A549 treated with ZK216348 at 1 μM for 4 hours (cell line): ENCODE measurements at places on chromosomes 2 and 18. TPM values are rescaled to one million over a fixed set of nuclear protein-coding genes. Genes with fewer than 3 reads are reported as not detected.

The ARHGAP15 gene
- total RNA-seq = not detected in 5 replicates

The TWIST2 gene
- 8.6 to 20.8 TPM (median 18.4 TPM) in 5 replicates for total RNA-seq

The MATN3 gene
- 9.8 to 16.8 TPM (median 14.4 TPM) in 5 replicates for total RNA-seq

The LINC00305 gene
- total RNA-seq = not detected in 5 replicates

The CHRNG gene
- not detected in 5 replicates for total RNA-seq

The IL18RAP gene
- total RNA-seq = not detected in 5 replicates
